Stimulated activated CD4-positive, alpha-beta T cell treated with anti-CD3 and anti-CD28 coated beads, TNF-alpha, amount 100 ng/mL, for 48 hours (primary cell): ENCODE measurements at places on chromosomes 1 and 21.

DNA sequence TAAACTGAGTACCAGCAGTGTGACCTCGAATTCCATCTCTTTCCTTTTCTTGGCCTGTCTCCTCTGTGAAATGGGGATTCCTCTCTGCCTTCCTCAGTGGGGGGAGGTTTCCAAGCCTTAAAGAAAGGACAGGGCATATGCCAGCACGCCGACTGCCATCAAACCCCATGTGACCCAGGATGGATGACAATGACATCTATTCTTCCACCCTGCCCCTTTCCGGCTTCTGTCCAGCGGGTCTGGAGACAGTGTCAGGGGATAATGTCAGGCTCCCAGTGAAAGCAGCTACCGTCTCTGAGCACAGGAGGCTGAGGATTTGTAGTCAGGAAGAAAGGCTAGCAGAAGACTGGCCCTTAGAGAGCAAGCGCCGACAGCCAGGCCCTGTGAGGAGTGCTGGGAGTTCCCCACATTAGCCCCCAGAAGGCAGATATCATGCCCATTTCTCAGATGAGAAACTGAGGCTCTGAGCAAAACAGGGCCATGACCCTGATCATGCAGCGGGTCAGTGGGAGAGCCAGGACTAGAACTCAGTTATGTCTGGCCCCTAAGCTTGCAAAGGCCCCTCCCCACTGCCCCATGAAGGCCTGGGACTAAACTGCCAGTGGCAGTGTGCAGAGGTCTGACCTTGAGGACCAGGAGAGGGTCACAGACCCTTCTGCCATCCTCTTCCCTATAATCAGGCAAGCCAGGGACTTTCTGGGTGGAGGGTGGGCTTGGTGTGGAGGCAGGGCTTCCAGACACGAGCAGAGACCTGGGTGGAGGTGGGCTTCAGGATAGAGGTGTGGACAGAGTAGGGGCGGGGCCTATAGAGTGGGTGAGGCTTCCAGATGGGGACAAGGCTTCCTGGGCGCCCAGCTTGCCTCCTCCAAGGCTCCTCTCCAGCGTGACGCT, 30.1 kb downstream of the CDCA8 start:
- no peak for DNase-seq

- DNase-seq, result no peak
These were observed 110.6 kb downstream of the XCL2 start for GRCh38 chr1:168433238-168433637.

GRCh38 chr1:77383236-77383635, 101.4 kb downstream of the AK5 start:
- no peak for DNase-seq

DNA sequence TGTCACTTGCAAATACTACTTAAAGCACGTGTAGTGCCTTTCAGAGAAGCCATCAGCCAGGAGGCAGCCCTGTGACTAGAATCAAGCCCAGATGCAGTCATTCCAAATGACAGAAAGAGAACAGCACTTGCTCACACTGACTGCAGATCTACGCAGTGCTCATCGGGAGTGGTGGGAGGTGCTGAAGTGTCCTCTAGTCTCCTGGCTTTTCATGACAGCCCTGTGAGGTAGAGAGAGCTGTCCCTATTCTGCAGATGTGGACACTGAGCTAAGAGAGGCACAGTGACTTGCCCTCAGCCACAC, 62.3 kb upstream of the EDN2 start:
- no peak for DNase-seq

DNA sequence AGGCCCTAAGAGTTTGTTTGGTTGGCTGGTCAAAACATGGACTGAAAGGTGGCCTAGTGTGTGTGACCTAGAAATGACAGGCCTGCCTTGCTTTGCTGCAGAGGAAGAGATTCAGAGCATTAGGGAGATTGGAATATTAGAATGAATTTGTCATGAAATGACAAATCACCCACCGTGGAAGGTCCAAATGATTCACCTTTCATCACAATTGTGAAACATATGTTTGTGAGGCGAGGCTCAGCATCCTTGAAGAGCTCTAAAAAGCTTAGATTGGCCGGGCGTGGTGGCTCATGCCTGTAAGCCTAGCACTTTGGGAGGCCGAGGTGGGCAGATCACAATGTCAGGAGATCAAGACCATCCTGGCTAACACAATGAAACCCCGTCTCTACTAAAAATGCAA, 5.5 kb downstream of the LCE1B start:
- no peak for DNase-seq

DNA sequence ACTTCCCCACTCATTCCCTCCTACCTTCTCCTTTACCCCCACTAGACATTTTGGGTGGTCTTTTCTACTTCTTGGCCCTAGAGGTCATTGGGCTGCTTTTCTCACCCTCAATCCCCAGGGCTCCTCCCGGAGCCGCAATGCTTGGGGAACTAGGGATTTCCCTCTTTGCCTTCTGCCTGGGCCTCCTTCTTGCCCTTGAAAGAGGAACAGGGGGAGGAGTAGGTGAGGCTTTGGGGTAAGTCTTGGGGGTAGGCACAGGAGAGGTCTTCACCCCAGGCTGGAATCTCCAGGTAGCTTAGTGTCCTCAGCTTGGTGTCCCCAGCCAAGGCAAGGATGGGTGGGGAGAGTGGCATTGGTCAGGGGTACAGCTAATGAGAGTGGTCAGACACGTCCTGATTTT, 56.2 kb upstream of the EPS8L3 start:
- no peak for DNase-seq

GRCh38 chr1:229203030-229203751, 67.7 kb upstream of the RAB4A start:
- no peak for DNase-seq

DNA sequence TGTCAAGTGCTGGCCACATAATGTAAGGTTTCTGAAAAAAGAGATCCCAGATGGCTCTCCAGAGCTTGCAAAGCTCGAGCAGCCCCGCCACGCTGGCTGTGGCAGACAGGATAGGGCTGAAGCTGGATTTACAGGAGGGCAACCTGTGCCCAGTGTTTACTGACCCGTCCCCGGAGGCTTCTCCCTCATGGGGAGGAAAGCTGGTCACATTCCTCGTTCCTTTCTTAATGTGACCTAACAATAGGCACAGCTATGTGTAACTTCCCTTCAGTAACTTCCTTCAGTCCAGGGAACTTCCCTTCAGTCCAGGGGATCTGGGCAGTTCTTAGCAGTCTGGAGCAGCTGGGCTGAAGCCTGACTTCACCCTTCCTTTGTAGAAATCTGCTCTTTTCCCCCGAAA, 7.7 kb downstream of the SLFNL1 start:
- DNase-seq, result no peak

- no peak for DNase-seq
These were observed 738 bp upstream of the GPR161 start for GRCh38 chr1:168137515-168137821.

DNA sequence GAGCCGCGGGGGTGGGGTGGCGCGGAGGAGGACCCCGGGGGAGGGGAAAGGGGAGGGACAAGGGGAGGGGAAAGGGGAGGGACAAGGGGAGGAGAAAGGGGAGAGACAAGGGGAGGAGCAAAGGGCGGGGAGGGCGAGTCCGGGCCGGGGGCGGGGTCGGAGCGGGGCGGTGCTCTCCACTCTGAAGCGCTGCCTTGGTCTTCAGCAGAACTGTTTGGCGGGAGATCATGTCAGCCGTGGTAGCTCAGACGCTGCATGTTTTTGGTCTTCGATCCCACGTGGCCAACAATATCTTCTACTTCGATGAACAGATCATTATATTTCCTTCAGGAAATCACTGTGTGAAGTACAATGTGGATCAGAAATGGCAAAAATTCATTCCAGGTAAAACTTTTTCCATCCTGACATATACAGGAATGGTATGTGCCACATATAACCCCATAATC, 420 bp downstream of the CFAP57 start:
- DNase-seq, result peak; percentile 65

GRCh38 chr1:68495968-68496679, 758 bp downstream of the DEPDC1 start:
- DNase-seq, result no peak

- DNase-seq, result peak; percentile 27
These were observed 7.9 kb downstream of the CD53 start for GRCh38 chr1:110880708-110881374.

DNA sequence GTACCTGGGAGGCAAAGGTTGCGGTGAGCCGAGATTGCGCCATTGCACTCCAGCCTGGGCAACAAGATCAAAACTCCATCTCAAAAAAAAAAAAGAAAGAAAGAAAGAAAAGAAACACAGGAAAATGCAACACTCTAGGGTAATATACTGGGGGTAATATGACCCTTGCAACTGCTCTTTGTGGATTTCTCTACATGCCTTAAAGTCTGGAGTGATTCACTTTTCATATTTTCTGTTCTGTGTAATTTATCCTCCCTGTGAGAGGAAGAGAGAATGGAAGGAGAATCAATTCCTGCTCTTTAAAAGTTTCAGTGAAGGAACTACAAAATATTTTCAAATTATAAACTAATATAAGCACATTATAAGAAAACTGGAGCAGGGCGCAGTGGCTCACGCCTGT, 22.7 kb downstream of the RIT1 start:
- DNase-seq, result no peak

- DNase-seq, result no peak
These were observed 29.5 kb downstream of the PLPPR5 start for GRCh38 chr1:98975113-98975512.

- DNase-seq, result no peak
These were observed 20.7 kb upstream of the POFUT2 start for GRCh38 chr21:45308194-45309068.

DNA sequence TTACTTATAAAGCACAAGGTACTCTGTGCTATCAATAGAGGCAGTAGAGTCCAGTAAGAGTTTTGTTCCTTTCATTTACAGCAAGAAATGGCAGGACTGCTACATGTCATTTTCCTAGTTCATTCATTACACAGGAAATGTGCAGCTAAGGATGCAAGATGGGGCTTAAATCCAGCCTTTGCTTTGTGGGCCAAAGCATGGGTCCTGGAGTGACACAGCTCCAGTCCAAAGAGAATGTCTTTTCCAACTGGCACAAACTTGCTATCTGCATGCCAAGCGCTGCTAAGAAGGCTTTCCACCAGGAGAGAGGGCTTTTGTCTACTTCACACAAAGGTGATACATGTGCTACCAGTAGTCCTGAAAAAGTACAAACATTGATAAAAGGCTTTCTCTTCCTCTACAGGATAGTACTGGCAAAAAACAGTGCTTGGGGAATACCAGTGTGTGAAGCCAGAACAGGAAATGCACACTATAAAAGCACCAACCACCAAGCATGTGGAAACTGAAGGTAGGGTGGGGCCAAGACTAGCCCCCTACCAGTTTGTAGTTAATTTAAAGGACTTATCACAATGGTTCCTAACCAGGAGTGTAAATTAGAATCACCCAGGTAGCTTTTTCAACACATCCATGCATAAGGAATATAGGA, 68.7 kb downstream of the ARID4B start:
- DNase-seq, result no peak

- no peak for DNase-seq
These were observed 15.5 kb downstream of the CD101 start for GRCh38 chr1:117017062-117017461.

DNA sequence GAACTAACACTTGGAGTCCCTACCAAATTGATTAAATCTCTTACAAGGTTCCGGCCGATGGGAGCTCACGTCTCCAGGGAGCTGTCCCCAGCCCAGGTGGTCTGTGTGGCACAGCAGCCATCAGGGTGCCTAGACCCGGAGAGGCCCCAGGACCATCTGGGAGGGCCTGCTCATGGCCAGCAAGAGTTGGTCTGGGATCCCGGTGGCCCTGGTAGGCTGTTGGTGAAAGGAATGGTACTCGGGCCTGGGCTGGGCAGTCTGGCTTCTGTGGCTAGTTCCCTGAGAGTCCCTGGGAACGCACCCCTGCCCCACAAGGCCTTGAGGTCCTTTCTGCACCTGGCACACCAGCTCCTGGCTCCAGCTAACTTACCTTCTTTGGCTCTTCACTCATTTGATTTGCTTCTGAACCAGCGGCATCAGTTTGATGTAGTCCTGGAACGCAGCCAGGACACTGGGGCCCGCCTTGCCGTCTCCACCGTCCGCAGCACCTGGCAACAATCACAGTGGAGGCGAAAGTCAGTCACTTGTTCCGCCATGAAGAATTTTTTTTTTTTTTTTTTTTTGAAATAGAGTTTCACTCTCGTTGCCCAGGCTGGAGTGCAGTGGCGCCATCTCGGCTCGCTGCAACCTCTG, 62.5 kb downstream of the SCCPDH start:
- no peak for DNase-seq

DNA sequence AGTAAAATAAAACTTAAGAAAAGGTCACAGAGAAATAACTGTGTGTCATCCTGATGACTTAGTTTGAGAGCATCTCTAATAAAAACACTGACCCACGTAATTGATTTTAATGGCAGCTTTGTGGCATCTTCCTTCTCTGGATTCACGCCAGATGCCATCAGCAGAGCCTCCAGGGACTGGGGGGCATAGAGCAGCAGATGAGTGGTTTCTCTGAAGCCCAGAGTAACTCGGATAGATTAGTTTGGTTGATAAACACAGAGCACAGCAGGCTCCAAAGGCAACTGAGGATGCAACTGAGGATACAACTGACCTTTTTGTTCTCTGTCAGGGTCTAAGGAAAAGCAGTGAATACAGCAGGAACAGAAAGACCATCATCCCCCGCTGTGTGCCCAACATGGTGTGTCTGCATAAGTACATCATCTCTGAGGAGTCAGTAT, 180.8 kb downstream of the RPS6KC1 start:
- DNase-seq, result no peak

- DNase-seq, result no peak
These were observed 283.8 kb downstream of the MRPL39 start for GRCh38 chr21:25323356-25323949.

GRCh38 chr1:200778766-200779165, 40.1 kb downstream of the CAMSAP2 start:
- no peak for DNase-seq

GRCh38 chr1:70617728-70618127, 206.7 kb downstream of the CTH start:
- DNase-seq, result no peak

DNA sequence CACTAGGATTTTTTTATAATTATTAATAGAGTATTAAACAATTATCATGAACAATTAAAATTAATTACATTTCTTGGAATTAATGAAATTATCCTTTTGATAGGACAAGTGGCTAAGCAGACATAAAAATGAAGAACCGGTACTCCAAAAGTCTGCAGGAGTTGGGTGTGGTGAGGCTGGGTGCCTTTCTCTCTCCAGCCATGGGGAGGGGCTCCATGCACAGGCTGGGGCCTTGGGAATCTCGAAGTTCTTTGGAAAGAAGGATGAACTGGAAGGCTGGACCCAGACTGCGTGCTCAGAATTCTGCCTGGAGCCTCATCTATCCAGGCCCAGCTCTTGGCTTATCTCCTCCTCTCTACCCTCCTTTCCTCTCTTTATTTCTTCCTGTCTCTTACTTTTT, 94.1 kb downstream of the ACTL8 start:
- DNase-seq, result no peak

GRCh38 chr1:30804352-30804751, 46.8 kb upstream of the LAPTM5 start:
- no peak for DNase-seq
